ENCODE measurements at places on chromosomes 12 and 14. TPM values are rescaled to one million over a fixed set of nuclear protein-coding genes. Genes with fewer than 3 reads are reported as not detected.
A peak's percentile ranks its signal among the peaks of the same experiment; 100 is the strongest.

SINHCAF gene
- total RNA-seq, result 182 TPM

DNA sequence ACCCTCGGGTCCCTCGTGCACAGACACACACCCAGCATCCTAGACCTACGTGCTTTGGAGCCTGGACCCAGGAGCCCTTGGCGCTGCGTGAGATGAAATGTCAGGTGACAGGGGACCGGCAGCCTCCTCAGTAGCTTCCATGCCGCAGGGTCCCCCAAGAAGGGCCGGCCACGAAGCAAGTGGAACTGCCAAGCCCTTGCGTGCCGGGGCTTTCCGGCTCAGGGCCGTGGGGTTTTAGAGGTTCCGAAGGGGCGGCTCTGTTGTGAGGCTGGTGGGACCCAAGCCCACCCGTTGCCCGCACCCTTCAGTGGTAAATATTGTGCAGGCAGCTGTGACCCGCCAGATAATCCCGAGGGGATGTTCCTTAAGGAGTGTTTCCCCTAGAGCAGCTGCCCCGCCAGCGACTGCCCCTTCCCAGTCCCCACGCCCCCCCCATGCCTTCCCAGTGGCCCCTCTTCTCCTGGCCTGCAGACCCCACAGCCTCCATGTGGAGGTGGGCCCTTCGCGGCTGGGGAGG is 133.7 kb downstream of the ADGRD1 start:
- no peak for DNase-seq

DNA sequence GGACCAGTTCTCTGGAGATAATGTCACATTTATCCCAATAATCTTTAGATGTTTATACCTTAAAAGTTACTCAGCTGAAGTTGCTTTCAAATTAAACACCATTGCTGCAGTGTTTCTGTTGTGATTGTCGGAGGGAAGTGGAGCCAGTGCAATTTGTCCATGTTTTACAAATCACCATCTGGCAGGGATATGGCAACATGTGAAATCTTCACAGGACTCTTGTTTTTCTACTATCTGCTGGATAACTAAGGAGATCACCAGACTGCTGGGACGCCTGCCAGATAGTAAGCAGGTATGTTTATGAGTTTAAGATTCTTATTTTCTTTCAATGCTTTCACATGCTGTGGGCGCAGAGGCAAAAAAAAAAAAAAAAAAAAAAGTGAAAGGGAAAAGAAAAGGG is 100.3 kb upstream of the SOX5 start:
- DNase-seq, result no peak

DNA sequence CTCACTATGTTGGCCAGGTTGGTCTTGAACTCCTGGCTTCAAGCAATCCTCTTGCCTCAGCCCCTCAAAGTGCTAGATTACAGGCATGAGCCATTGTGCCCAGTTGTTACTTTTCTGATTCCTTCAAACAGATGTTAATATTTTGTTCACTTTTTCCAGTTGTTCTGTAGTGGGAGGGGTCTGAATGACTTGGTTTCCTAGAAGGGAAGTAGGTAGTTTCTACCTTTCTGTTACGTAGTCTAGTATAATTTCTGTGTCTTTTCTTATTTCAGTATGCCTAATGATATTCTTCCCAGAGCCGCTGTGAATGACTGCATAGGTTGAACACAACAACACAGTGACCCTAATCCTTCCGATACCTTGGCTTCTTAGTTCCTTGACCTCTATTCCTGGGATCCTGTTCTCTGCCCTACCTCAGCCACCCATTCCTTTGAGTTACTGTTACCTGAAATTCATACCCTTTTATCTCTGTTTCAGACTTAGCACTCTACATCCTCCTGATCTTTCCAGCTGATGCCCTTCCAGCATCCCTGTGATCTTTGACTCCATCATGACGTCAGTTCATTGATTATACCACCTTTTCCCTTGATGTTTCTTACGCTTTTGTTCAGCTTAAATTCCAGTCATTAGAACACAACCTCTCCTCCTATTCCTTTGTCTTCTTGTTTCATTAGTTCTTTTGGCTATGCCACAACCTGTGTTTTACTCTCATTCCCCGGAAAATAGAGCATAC is 33.3 kb downstream of the RCOR1 start:
- no peak for DNase-seq

GRCh38 chr14:61502459-61503093 is 181.2 kb downstream of the PRKCH start:
- DNase-seq, result peak; percentile 79

ING4 gene
- total RNA-seq, result 22.0 TPM

DNA sequence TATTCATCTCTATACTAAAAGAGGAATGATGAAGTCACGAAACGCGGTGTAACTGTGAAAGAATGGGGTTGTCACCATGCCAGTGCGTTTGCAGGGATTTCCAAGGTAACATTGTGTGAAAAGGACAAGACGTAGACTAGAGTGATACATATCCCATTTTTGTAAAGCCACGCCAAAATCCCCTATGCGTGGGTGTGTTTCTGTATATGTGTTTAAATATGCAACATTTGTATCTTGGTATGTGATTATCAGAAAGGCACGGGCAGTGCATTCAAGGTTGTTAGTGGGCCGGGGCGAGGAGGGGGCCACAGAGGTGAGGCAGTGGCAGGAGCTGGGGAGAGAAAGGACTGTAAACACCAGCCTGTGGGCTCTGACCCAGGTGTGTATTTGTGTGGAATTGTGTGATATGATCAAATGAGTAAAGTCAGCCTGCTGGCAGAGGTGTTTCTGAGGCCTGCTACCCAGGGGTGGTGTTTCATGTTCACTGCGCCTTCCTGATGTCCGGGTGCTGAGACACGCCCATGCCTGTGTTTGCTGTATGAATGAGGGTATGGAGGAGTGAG is 137.8 kb downstream of the ADGRD1 start:
- DNase-seq, result no peak

GRCh38 chr12:127191129-127191528 is 1075.8 kb upstream of the TMEM132C start:
- DNase-seq, result peak; percentile 86

DNA sequence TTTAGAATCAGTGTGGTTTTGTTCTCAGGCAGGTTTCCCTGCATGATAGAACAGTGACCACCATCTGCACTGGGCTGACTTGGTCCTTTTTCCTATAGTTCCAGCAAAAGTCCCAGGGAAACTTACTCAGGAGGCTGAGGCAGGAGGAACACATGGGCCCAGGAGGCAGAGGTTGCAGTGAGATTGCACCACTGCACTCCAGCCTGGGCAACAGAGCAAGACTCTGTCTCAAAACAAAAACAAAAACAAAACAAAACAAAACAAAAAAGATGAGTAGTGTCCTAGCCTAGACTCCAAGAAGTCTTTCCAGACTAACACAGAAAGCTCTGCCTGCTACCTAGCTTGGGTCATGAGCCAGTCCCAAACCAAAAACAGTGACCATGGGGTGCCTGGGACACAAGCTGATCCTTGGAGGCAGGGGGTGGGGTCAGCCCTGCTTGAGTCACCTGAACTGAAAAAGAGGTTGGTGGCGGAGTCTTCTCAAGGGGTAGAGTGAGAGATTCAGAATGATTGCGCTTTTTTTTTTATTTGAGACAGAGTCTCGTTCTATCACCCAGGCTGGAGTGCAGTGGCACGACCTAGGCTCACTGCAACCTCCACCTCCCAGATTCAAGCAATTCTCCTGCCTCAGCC is 7.4 kb upstream of the SLC11A2 start:
- DNase-seq, result no peak

GRCh38 chr12:47350062-47350408 is 270.3 kb upstream of the AMIGO2 start:
- peak; percentile 27 for DNase-seq

FAM90A1 gene
- total RNA-seq, result not detected

GRCh38 chr12:46921048-46921763 is 95.4 kb upstream of the SLC38A4 start:
- DNase-seq, result peak; percentile 91

DAAM1 gene
- 47.2 TPM for total RNA-seq

DNA sequence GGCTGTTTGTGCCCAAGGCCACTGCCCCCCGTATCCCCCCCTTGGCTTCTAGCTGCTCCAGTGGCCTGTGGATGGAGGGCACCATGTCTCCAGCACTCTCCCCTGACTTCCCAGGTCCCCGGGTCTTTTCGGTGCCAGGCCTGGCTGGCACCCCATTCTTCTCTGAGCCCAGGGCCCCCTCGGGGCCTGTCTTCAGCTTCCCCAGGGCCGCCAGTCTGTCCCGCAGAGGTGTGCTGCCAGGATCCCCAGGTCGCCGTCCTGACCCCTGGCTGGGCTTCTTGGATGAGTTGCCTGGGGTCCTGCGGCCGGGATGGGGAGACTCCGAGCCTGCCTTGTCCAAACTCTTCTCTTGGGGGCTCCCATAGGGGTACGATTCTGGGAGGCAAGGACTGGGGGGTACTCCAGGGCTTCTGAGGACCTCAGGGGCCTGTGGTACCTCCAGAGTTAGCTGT is 32.5 kb downstream of the NCKAP5L start:
- DNase-seq, result no peak

DNA sequence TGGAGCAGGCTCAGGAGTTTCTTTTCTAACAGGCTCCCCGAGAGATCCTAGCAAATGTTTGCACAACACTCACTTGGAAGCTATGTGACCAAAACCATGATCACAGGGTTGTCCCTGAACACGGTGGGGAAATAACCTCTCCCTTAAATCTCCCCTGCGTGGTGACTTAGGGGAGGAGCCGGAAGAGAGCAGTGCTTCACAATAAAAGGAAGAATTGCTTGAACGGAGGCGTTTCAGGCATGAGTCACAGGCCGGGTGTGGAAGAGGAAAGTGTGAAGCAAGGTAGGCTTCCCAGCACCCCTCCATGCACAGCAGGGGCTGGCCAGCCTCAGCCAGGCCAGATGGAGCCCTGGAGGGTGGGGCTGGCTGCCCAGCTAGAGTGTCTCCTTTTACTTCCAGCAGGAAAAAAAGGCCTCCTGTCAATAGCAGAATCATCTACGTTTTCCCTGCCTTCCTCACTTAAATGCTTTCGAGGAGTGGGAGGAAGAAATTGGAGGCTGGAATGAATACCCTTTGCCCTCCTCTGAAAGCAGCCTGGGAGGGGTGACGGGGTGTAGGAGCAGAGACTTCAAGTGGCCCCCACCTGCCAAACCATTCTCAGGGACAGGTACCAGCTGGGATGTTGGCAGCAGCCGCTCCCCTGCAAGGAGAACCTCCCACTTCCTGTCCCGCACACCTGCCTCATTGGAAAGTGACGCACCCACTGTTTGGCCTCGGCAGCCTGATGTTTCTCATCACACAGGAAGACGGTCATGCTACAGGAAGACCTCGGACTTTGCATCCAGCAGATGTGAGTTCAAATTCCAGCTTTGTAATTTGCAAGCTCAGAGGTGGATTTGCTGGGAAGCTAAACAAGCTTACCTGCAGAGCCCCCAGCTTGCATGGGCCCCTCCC is 30.1 kb upstream of the PPP2R5C start:
- DNase-seq, result peak; percentile 93

DNA sequence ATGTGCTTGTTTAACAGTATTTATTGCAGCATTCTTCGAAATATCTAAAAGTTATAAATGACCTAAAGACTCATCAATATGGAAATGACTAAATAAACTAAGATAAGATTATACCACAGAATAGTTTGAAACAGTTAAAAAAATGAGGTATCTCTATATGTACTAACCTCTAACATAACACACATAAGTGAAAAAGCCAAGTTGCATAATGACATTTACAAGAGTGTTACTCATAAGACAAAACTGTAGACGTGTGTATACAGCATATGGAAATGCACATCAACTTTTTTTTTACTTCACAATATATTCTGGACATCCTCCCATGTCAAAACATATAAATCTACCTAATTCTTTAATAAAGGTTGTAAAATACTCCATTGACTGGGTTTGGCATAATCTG is 22.8 kb downstream of the CPM start:
- DNase-seq, result peak; percentile 77

MSRB3 gene
- 4.2 TPM for total RNA-seq
